ENCODE measurements at places on chromosomes 2 and 18.

GRCh38 chr2:95530734-95531133 is 46.2 kb upstream of the TRIM43B start:
- no peak for DNase-seq

GRCh38 chr2:160305081-160305750 is 105.1 kb upstream of the ITGB6 start:
- DNase-seq = no peak

DNA sequence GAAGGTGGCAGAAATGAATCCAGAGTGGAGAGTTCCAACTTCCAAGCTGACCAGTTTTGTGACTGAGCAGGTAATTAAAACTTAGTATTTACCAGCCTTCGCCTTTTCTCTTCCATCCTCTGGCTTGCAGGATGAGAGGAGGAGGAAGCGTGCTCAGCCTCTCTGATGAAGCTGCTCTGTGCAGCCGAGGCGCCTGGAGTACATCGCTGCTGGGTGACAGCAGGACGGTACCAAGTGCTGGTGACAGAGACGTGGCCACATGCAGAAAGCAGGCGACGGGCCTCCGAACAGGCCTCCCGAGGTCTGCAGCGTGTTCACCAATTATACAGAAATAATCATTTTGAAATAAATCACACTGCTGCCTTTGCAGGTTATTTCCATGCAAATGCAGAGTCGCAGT is 95.0 kb downstream of the MBP start:
- no peak for DNase-seq

- DNase-seq = no peak
Measured at GRCh38 chr18:616380-616995, 19.7 kb downstream of the CLUL1 start.
